Mesothelial cell of epicardium (in vitro differentiated cells): ENCODE measurements at places on chromosomes 11 and 22.

DNA sequence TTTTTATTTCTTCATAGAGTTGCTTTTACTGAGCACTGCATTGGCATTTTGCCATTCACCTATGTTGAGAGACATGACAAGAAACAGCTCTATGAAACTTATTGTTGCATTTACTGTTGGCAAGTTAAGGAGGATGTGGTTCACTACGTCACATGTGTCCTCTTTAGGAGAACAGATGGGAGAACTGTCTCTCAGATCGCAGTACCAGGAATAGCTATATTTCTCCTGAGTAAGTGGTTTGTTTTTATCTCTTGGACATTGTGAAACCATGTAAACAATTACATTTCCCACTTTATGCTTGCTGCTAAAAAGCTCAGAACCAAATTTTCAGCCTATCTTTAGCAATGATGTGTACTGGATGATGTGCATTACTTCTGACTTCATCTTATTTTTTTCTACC lies 34.8 kb upstream of the PSMA1 start:
- DNase-seq = no peak

DNA sequence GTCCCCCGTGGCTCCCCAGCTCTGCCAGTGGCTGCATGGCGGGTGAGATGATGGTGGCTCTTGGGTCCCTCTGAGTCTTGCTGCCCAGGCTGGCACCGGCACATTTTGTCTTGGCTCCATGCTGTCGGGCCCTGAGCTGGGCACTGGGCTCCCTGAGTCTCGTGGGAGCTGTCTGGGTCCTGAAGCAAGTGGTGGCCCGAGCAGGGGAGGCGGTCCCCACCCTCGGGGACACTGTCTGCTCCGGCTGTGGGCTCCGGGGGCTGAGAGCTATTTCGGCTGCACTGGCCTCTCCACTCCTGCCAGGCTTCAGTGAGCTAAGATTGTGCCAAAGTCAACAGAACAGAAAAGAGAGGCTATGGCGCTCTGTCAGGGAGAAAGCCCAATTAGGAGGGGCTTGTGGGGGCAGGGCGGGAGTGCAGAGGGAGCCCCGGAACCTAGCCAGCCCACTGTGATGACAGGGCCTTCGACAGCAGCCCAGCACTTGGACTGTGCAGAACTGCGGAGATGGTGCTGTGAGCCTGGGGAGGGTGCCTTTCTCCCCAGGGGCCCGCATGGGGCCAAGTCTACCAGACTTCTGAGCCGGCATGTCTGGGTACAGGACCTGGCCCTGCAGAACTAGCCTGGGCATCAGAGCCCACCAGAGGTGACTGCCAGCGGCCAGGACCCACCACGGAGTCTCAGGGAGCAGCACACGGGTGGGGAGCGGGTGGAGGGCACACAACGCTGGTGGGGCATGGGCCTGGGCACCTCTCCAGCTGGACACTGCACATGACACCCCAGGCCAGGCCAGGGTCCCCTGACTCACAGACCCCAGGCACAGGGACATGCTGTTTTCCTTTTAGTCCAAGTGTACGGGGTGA lies 38.0 kb downstream of the RTN4R start:
- no peak for DNase-seq

- no peak for DNase-seq
Measured at GRCh38 chr11:83725728-83726127, 439.6 kb upstream of the CCDC90B start.

GRCh38 chr11:6608726-6609501 lies 3.1 kb downstream of the TAF10 start:
- DNase-seq = no peak

DNA sequence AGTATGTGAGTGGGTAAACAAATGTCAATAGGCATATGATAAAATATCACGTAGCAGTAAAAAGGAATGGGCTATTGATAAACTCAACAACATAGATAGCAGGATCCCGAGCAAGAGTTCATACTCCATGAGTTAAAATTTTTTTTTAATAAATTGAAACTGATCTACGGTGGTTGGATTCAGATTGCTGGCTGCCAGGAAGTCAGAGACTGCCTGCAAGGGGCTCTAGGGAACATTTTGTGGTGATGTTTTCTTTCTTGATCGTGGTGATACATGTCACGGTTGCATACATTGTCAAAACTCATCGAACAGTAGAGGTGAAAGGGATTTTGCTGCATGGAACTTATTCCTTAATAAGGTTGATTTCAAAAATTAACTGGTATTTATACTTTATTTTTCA lies 62.6 kb upstream of the WNT7B start:
- no peak for DNase-seq

- DNase-seq = no peak
Measured at GRCh38 chr11:72042064-72042745, 38.1 kb downstream of the NUMA1 start.

GRCh38 chr22:35258191-35258988 lies 1.1 kb downstream of the HMGXB4 start:
- no peak for DNase-seq

- no peak for DNase-seq
Measured at GRCh38 chr11:116044941-116045340, 540.7 kb upstream of the CADM1 start.

- DNase-seq = no peak
Measured at GRCh38 chr22:27148055-27148454, 490.7 kb downstream of the MIAT start.

- no peak for DNase-seq
Measured at GRCh38 chr11:45798793-45799441, 6.0 kb upstream of the SLC35C1 start.

- DNase-seq = no peak
Measured at GRCh38 chr22:25085930-25086901, 113.4 kb upstream of the CRYBB3 start.

DNA sequence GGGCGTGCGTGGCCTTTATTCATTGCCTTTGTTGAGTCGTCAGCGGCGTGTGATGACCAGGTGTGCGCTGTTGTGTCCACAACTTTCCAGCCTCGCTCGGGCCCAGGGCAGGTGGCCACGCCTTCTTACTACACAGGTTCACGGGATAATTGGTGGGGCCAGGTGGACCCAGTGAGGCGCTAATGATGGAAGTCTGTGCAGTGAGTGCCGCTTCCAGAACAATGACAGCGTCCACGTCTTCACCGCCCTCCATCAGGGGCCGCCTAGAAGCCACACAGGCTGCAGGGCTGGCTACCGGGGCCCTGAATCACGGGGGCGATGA lies 1197.3 kb downstream of the BRD1 start:
- no peak for DNase-seq

GRCh38 chr22:45216133-45217003 lies 24.3 kb downstream of the KIAA0930 start:
- no peak for DNase-seq

DNA sequence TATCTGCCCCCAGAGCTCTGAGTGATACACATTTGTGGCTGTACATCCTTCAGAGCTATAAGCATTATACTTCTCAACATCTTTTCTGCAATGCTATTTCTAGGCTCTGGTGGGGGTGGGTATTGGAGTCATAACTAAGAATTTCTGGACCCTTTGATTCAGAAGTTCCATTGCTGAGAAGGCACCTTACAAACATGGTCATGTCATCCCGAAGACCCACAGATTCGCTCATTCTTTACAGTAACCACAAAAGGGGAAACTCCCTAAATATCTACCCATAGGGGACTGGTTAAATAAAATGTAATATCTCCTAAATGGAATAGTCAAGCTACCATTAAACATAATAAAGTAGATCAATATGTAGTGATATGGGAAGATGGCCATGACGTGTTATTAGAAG lies 98.8 kb downstream of the PRR5L start:
- no peak for DNase-seq

DNA sequence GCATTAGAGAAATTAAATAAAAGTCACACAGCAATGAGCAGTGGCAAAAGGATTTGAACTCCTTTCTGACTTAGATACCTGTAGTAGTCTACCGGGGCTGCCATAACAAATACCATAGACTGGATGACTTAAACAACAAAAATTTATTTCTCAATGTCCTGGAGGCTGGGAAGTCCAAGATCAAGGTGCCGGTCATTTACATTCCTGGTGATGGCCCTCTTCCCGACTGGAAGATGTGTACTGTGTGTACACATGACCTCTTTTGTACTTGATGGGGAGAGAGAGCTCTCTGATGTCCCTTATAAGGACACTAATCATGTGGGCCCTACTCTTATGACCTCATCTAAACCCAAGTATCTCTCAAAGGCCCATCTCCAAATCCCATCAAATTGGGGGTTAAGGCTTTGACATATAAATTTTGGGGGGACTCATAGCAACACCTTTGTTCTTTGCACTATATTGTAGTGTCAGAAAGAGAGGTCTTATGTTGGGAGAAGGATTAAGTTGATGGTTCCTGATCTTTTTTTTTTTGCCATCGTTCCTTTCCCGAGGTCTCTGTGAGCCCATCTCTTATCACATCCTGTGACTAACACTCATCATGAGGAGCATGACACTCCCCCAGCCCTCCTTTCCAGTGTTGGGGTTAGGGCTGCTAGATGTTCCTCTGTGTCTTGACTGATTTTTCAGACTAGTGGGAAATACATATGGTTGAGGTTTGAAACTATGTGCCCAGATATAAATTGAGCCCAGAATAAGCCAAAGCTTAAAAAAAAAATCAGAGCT lies 104.3 kb downstream of the TRAF6 start:
- DNase-seq = no peak

- peak; percentile 25 for DNase-seq
Measured at GRCh38 chr22:47225080-47225930, 462.9 kb downstream of the TBC1D22A start.

DNA sequence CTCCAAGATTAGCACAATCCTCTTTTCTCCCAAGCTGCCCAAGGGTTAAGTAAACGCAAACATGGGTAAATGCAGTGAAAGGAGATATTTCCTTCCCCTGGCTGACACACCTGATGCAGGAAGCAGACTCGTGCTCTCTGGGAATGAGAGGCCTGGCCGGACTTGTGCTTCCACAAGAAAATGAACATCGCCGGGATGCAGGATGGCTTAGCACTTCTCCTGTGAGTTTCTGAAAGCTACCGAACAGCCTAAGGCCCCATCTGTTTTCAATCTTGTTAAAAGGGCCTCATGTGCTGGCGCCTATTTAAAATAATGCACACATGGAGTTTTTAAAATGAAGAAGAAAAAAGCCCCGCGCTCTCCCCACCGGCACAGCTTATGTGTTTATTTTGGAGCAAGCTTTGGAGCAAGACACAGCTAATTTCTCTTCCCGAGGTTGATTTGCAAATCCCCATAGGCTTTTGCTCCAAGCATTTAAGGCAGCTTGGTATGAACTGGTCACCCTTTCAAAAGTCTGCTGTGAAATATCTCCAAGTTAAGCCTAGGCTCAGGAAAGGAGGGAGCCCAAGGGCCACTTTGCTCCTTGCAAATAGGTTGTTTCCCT lies 100.9 kb downstream of the SYN3 start:
- DNase-seq = no peak
